Renal cortex interstitium (tissue), 15 donors: ENCODE measurements at places on chromosomes 13 and 19. TPM values are rescaled to one million over a fixed set of nuclear protein-coding genes. Genes with fewer than 3 reads are reported as not detected.

DNA sequence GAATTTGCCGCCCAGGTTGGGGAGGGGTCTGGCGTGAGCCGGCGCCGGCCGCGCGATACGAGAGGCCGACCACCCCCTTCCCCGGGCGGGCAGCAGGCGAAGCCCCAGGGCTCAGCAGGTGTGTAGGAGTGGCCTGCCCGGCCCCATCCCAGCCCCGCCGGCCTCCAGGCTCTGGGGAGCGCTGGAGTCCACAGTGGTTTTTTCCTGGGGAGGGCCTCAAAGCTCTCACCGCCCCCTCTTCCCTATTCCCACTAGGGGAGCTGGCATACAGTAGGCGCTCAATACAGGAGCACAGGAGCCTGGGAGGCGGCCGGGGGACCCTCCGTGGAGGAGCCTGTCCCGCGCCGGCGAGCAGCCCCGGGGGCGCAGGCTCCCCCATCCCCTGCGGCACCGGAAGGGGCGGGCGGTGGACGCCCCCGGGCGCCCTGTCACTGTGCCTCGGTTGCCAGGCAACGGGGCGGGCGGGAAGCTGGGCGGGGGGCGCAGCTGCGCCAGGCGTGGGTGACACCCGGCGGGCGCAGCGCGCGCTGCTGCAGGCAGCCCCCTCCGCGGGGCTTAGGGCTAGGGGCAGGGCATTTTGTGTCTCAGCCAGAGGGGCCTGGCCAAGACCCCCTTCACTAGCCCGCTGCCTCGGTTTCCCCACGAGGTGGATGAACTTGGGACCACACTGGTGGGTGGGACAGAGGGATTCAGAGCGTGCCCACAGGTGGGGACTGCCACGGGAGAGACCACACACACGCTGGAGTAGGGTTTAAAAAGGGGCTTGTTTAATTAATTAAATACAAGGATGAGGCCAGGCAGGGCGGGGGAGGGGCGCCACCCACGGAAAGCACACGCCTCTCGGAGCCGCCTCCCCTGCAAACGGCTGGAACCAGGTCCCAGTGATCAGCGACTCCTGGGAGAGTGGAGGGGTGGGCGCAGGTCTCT lies 3.6 kb upstream of the REXO1 start:
- no peak for DNase-seq

DNA sequence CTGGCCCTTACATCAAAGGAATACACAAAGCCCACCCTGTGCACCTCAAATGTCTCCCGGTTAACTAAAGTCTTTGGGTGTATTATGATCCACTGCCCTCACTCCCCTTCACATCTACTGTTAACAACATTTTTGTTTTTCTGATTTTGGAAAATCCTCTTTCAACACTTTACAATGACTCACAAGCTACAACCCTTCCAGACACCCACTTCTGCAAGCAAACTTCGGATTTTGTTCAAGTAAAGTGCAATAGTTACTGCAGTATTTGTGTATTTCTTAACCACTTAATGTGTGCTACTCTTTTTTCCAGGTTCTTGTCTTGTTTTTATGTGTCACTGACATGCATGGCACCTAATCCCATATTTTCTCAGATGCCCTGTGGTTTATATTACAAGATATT lies 101.1 kb downstream of the EDNRB start:
- no peak for DNase-seq

ETFB gene
- polyA plus RNA-seq = 140 TPM

- no peak for DNase-seq
Measured at GRCh38 chr13:59776924-59777690, 386.6 kb downstream of the DIAPH3 start.

- DNase-seq = no peak
Measured at GRCh38 chr19:50509366-50509765, 1.6 kb downstream of the JOSD2 start.

- peak; percentile 55 for DNase-seq
Measured at GRCh38 chr13:76903544-76904162, 17.4 kb upstream of the KCTD12 start.

C13orf42 gene
- polyA plus RNA-seq = 0.26 TPM

DNA sequence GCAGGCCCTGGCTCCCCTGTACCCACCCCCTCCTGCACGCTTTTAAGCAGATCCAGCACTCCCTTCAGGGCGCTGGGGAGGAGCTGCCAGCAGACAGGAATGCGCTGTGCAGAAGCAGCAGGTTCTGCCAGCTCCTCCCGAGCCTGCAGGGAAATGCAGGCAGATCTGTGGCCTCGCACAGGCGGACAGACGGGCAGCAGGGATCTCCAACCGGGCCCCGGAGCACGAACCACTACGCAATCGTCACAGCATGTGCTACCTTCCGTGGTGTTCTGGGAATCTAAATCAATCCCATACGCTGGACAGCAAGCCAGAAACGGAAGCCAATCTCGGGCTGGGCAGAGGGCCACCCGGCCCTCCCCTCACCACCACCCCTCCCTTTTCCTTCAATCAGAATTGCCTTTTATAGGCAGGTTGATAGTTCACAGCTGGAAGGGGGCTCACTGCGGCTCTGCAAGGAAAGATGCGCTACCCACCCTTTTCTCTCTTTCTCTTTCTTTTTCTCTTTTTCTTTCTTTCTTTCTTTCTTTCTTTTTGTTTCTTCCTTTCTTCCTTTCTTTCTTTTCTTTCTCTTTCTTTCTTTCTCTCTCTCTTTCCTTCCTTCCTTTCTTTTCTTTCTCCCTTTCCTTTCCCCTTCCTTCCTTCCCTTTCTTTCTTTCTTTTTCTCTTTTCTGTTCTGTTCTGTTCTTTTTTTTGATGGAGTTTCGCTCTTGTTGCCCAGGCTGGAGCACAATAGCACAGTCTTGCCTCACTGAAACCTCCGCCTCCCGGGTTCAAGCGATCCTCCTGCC lies 99.9 kb downstream of the GNG7 start:
- no peak for DNase-seq
